Stimulated activated CD8-positive, alpha-beta memory T cell treated with anti-CD3 and anti-CD28 coated beads, Interleukin-4, amount 100 ng/mL, for 1 hour (primary cell): ENCODE measurements at places on chromosomes 1 and 21.

DNA sequence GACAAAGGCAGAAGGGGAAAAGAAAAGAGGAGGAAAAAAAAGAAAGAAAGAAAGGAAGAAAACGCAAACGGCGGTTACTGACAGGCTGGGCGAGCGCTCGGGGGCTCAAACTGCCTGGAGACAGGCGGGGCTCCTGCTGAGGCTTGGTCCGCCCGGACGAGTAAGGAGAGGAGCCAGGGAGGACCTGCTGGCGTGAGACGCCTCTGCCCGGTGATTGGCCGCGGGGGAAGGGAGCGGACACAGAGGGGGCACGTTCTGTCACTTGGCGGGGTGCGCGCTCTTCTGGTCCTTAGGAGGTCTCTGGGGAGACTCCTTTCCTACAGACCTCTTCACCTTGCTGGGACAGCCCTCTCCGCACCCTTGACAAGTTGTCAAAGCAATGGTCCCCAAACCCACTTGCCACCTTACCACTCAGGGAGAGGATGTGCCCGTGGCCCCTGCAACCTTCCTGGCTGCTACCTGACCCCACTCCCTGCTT is 791 bp upstream of the PIK3R3 start:
- DNase-seq, result peak; percentile 7

GRCh38 chr1:58460469-58460868 is 86.1 kb downstream of the OMA1 start:
- DNase-seq, result no peak

GRCh38 chr1:51519048-51519864 is at the start of gene EPS15:
Gene EPS15, minus strand, starts transcription at chr1:51519266. Its CDS starts 35 bp downstream, at chr1:51519231.
- DNase-seq, result peak; percentile 75

- no peak for DNase-seq
Measured at GRCh38 chr1:219402925-219403324, 210.0 kb downstream of the ZC3H11B start.
